ENCODE measurements at places on chromosomes 12 and 14.

DNA sequence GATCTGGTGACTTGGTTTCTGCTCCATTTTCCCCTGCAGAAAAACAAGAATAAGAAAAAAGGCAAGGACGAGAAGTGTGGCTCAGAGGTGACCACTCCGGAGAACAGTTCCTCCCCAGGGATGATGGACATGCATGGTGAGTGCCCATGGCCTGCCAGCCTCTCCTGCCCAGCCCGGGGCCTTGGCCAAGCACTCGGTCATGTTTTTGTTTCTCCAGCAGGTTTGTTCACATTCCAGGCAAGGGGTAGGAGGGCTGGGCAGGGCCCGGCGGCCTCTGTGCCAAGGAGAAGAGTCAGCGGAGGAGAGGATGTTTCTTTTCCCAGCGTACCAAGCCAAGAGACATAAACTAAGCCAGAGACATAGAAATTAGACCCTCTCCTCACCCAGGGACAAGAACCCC, 13.6 kb downstream of the BCL7A start:
- DNase-seq = no peak

DNA sequence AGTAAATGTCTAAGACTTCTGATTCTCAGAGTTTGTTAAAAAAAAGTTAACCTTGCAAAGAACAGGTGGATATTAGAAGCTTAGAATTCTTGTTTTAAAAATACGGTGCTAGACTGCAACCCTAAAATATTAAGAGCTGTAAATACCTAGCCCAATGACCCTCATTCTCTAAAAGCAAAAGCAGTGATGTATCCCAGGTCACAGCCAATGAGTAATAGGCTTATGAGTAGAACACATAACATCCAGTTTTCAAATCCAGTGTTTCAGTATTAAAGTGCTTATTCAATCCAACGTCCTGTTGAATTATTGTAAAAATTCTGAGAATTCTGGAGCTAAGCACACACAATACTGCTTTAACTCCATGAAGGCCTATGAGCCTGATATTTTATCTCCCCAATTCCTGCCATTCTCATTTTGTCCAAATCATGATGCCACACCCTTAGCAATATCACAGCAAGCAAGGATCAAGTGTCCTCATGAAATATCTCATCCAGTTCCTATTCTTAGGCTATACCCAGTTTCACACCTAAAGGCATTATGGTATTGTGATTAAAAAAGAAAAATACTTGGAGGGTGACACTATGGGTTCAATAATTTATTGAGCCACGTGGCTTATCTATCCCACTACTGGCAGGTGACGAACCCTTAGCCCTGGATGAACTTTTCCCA, 15.3 kb upstream of the ARID4A start:
- no peak for DNase-seq

DNA sequence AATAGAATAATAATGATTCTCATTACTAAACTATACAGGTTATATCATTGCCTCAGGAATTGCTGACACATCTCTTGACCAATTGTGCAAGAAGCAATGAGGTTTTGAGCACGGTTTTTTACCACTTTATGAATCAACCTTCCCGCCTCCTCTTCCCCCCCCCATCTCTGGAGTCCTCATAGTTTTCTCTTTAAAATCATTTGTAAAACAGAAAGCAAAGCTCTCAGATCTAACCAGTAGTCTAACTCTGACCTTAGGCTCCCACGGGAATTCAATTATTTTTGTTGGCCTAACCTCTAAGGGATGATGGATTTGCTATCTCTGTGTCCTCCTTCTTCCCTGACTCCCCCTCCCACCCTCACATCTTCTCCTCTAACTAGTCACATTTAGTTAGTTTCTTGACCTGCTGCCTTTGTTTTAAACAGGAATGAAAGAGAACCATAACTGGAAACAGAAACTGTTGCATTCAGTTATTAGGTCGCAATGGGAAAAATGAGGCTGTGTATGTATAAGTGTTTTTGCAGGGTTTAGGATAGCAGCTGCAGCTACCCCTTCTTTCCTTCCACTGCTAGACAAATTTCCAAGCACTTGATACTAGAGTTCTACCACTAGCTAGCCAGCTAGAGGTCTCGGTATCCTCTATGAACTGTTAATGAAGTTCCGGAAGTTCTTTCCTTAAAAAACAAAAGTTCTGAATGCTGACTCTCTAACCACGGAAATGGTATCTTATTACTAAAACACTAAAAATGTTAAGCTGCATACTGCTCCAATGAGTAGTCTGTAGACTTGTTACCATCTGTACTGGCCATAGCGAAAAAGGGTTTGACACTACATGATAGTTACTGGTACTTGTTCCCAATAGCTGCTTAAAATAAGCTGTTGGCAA, 65.4 kb downstream of the TAOK3 start:
- DNase-seq = no peak

- no peak for DNase-seq
Observed at GRCh38 chr14:93939304-93940229, 12.4 kb downstream of the FAM181A start.

- DNase-seq = no peak
Observed at GRCh38 chr12:78886719-78887407, 22.3 kb downstream of the SYT1 start.

DNA sequence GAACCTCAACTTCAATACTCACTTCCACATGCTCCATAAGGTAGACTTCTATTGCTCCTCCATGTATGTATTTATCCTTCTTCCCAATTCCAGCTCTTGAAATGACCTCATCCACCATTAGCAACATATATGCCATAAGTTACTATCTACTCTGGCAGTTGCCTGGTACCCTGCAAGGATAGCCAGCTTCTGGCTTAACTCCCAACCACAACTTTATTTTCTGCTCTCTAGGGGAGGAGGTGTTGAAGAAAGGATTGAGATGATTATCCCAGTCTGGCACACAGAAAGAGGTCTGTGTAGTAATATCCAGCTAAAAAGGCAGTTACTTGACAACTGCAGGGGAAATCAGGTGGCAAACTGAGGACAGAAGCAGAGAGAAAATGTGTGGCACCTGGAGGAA, 71.5 kb upstream of the MDM1 start:
- no peak for DNase-seq

DNA sequence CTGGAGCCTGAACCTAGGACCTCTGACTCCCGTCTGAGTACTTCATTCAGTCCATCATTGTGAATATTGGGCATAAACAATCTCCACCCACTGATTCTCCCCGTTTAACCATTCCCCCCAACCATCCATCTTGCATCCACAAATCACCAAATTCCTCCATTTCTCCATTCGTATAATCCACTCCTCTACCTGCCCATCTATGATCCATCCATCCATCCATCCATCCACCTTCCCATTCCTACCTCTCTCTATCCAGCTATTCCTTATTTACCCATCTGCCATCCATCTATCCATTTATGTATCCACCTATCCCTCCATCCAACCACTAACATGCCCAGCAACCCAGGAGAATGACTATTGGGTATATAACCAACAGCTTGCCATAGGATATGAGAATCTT, 87.5 kb downstream of the CALM1 start:
- no peak for DNase-seq

GRCh38 chr14:92955381-92955780, 32.4 kb downstream of the CHGA start:
- no peak for DNase-seq

DNA sequence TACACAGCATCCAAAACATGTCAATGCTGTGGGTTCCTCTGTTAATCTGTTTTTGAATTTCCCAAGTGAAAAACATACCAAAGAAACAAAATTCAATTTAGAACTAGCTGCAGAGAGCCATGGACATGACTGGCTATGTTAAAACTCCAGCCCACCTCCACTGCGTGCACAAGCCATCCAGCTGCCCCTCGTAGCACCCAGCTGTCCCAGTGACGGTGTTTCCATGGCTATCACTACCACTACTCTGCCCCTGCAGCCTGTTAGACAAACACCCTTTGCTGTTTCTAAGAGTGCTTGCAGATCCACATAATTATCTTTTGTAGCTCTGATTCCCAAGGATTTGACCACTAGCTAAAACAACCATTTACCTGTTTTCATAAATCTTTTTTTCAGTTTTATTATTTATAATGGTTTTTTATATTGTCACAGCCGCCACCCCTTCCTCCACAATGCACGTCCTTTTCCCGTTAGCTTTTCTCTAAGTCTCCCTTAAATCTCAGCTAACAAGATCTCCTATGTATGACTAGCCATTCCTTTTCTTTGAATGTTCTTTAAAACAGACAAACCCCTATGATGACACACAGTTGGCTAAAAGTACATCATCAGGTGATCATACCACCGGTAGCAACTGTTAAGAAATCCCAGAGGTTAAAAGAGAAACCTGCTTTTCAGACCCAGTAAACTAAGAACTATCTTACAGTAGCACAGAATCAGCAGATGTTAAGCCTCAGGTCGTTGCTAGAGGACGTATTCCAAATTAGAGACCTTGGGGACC, 37.8 kb upstream of the NAA30 start:
- no peak for DNase-seq

DNA sequence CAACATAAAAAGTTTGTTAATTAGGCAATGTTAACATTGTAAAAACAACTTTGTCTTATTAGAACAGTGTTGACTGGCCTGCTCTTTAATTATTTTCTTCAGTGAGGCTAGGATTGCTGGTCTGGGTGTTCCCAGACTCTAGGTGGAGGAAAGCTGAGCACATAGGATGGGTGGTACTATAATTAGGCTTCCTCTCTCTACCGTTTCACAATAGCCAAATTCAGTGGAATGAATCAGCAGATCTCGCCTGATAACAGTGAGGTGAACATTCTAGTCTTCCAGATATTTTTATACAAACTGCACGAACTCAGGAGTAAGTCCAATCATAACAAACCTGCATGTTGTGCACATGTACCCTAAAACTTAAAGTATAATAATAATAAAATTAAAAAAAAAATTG, 11.9 kb downstream of the PTGDR start:
- DNase-seq = no peak

DNA sequence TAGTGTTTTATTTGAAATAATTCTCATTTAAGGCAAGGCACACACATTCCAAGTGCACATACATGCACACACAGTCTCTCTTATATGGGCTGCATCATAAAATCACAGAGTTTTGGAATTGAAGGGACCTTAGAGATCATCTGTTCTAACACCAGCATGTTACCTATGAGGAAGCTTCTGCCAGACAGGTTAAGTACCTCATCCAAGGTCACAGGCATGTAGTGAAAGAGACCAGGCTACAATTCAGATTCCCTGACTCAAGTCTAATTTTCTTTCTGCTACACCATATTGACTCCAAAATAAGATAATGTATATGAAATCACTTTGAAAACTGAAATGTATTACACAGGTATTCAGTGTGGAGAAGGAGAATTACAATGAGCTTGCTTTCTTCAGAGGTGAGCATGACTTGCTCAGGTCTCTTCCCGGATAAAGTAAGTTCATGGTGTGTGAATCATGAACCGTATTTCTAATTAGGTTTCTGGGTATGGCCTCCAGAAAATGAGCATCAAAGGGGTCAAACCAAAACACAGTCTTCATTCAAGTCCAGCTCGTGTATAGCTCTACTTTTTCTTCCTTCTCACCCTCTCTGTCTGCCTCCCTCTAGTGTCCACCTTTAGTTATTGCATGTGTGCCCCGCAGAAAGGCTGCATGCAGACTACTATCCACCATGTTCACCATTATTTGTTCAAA, 411.9 kb downstream of the FUT8 start:
- DNase-seq = no peak

- DNase-seq = no peak
Observed at GRCh38 chr12:49493900-49494299, 44.9 kb upstream of the KCNH3 start.

- no peak for DNase-seq
Observed at GRCh38 chr14:91405241-91405721, 12.3 kb downstream of the CCDC88C start.

- no peak for DNase-seq
Observed at GRCh38 chr12:2138871-2139308, 86.1 kb downstream of the CACNA1C start.

GRCh38 chr14:59785629-59786028, 84.9 kb downstream of the RTN1 start:
- DNase-seq = no peak

DNA sequence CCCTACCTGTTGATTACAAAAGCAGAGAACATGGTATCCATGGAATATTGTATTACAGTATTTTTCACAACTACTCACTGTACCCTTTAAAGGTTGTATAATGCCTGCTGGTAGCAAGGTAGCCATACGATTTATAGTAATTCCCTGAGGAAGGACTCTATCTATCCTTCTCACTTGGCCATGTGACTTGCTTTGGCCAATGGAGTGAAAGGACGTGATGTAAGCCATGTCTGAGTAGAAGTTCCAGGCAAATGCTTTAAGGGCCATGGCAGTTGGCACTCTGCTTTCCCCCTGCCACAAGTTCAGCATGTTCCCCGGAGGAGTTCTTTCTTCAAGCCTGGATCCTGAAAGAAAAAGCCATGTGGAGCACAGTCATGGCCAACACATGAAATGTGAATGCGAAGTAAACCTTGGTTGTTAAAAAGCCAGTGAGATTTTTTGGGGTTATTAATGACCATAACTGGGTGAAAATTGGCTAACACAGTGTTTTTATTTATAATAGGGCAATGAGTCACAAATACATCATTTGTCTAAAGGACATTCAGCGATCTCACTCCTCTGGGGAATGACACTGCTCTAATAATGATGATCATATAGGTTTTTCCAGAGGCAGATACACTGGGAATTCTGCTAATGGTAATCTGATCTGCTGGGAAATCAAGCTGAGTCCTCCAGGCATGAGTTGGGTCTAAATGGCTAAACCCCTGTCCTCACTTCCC, 67.4 kb upstream of the SLC38A2 start:
- no peak for DNase-seq

GRCh38 chr12:92722897-92723296, 20.1 kb downstream of the PLEKHG7 start:
- DNase-seq = no peak

DNA sequence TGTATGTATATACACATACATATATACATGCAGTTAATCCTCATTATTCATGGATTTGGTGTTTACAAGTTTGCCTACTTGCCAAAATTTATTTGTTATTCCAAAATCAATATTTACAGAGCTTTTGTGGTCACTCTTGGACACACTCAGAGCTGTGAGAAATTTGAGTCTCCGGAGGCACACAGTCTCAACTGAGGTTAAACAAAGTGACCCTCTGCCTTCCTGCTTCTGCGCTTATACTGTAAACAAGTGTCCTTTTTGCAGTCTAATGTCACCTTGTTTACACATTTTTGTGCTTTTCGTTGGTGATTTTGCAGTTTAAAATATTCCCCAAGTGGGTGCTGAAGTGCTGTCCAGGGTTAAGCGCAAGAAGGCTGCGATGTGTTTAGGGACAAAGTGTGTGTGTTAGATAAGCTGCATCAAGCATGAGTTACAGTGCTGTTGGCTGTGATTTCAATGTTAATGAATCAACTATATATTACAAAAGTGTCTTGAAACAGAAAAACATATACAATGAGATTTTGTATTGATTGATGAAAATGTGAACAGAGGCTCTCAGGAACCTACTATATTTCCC, 13.1 kb upstream of the LTA4H start:
- no peak for DNase-seq
